Kidney epithelial cell (primary cell): ENCODE measurements at places on chromosomes 7 and 10. TPM values are rescaled to one million over a fixed set of nuclear protein-coding genes. Genes with fewer than 3 reads are reported as not detected.

SCIN gene
- total RNA-seq = 8.6 and 14.7 TPM in 2 replicates

PTPN20 gene
- total RNA-seq = 5.3 and 5.5 TPM in 2 replicates

GPR141 gene
- not detected in 2 replicates for total RNA-seq

ACTL6B gene
- not detected in 2 replicates for total RNA-seq

RBP4 gene
- not detected in 2 replicates for total RNA-seq

CCL24 gene
- not detected in 2 replicates for total RNA-seq

TDRD1 gene
- total RNA-seq = not detected in 2 replicates

CLRN3 gene
- not detected in 2 replicates for total RNA-seq

GRM8 gene
- 0.17 and 0.21 TPM in 2 replicates for total RNA-seq

SNCG gene
- total RNA-seq = 0.21 TPM in 1 of 2 replicates, not detected in the other

NYAP1 gene
- total RNA-seq = 0.14 and 0.46 TPM in 2 replicates

CAMK2B gene
- total RNA-seq = 0.68 TPM in 1 of 2 replicates, not detected in the other

CCDC3 gene
- total RNA-seq = 0.14 and 0.17 TPM in 2 replicates

FAM25G gene
- total RNA-seq = 3.2 and 15.7 TPM in 2 replicates

RBAK gene
- 7.0 and 11.0 TPM in 2 replicates for total RNA-seq

GTF2IRD1 gene
- 36.8 and 43.1 TPM in 2 replicates for total RNA-seq

CDHR1 gene
- 4.3 and 4.6 TPM in 2 replicates for total RNA-seq

AMPH gene
- total RNA-seq = 0.25 and 0.34 TPM in 2 replicates

SGPL1 gene
- total RNA-seq = 82.7 and 83.5 TPM in 2 replicates

RTKN2 gene
- total RNA-seq = 6.7 and 8.8 TPM in 2 replicates

ZNF804B gene
- not detected in 2 replicates for total RNA-seq

CYP3A4 gene
- not detected in 2 replicates for total RNA-seq

AKR1D1 gene
- total RNA-seq = 0.08 TPM in 1 of 2 replicates, not detected in the other

FAM237B gene
- not detected in 2 replicates for total RNA-seq

TMEM196 gene
- total RNA-seq = not detected in 2 replicates

PAPSS2 gene
- total RNA-seq = 11.4 TPM in 2 replicates

SLC13A1 gene
- total RNA-seq = not detected in 2 replicates

MRPS24 gene
- total RNA-seq = 142 and 168 TPM in 2 replicates

HOXA3 gene
- 17.3 and 26.4 TPM in 2 replicates for total RNA-seq
